Glutamatergic neuron (in vitro differentiated cells): ENCODE measurements at places on chromosomes 6 and 20. TPM values are rescaled to one million over a fixed set of nuclear protein-coding genes. Genes with fewer than 3 reads are reported as not detected.

DNA sequence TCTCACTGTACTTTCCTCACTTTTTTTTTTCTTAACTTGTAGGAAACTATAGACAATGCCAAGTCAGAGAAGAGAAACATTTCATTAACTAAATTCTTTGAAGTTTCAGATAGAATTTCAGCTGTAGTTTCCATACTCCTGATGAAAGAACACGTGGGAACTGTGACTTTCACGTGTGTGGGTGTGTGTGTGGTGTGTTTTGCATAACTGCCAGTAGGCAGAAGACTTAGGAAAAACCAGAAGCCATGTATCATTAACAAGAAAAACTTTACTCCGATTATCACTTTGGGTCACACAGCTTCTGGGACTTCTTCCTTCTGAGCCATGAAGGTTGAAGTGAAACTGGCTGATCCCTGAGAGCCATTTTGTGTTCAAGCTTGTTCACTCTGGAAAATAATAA lies 483.3 kb downstream of the TFAP2B start:
- no peak for DNase-seq

Gene EYA4
- not detected for total RNA-seq

Gene SIRPB2
- total RNA-seq: not detected

Gene EYA2
- 94.1 TPM for total RNA-seq

GRCh38 chr20:38135271-38135650 lies 29.8 kb downstream of the TGM2 start:
- no peak for DNase-seq

Gene TCP11
- total RNA-seq: not detected

GRCh38 chr6:54135665-54136369 lies 24.6 kb downstream of the MLIP start:
- no peak for DNase-seq

Gene ZBTB12
- total RNA-seq: 16.2 TPM

Gene TTLL9
- total RNA-seq: 1.5 TPM

DNA sequence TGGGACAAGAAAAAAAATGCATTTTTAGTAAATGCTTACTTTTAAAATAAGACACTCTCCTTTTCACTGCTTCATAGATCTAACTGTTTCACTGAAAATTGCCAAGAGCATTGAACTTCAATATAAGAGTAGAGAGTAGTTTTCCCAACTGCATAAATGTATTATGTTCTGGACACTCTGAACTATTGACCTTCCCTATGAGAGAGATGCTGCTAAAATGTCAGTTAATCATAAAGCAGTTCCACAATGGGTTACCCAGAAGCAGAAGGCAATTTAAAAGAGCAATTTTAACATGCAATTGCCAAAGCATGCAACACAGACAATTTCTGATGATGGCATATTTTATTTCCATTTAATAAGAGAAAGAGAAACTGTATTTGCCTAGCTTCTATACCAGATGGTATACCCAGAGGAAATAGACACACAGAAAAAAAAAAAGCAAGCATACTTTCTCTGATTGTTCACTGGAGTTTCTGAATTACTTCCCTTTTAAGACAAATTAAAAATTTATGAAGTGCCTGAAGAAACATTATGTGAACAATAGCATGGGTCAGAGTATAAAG lies 279.1 kb upstream of the THEMIS start:
- DNase-seq: no peak

Gene CDH4
- 1.2 TPM for total RNA-seq

GRCh38 chr20:45109634-45110033 lies 5.3 kb downstream of the WFDC5 start:
- no peak for DNase-seq

DNA sequence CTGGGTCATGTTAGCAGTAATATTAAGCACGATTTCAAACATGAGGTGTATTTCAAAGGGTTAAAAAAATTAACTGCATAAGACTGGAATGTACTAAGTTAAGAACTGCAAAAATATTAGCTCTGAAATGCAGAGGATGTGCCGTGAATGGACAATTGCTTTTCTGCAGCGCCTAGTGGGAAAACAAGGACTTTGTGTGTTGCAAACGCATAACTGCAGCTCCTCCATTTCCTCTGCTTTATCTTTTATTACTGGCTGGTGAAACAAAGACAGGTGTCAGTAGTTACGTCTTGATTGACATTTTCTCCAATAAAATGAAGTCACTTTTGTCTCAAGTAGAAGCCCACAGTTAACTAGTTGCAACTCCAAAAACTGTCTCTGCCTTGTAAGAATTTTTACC lies 1.7 kb downstream of the PDE7B start:
- DNase-seq: no peak

Gene DEFB110
- total RNA-seq: not detected

Gene PRR18
- not detected for total RNA-seq

- no peak for DNase-seq
Measured at GRCh38 chr6:122722746-122723145, 56.8 kb upstream of the FABP7 start.

GRCh38 chr20:57219071-57219677 lies 47.3 kb downstream of the BMP7 start:
- DNase-seq: no peak

Gene SLC22A7
- total RNA-seq: 0.34 TPM

Gene GGT7
- 81.9 TPM for total RNA-seq
